Cardiac septum (tissue), 1 donor: ENCODE measurements at places on chromosomes 1 and 21. TPM values are rescaled to one million over a fixed set of nuclear protein-coding genes. Genes with fewer than 3 reads are reported as not detected.

FLG2 gene
- total RNA-seq, result not detected

RAB42 gene
- total RNA-seq, result 1.1 TPM

NOS1AP gene
- 2.0 TPM for total RNA-seq

AMY1A gene
- not detected for total RNA-seq

PRAMEF17 gene
- not detected for total RNA-seq

LAMTOR5 gene
- total RNA-seq, result 195 TPM

EVI5 gene
- total RNA-seq, result 30.7 TPM

CD53 gene
- 5.2 TPM for total RNA-seq

ARHGEF16 gene
- 0.57 TPM for total RNA-seq

FBXO2 gene
- 2.9 TPM for total RNA-seq

NBPF4 gene
- total RNA-seq, result not detected

FMOD gene
- 66.0 TPM for total RNA-seq

PPP1R8 gene
- 23.8 TPM for total RNA-seq
